ENCODE measurements at places on chromosomes 3 and 15. TPM values are rescaled to one million over a fixed set of nuclear protein-coding genes. Genes with fewer than 3 reads are reported as not detected.

IL17RD gene
- 5.1 TPM for total RNA-seq

CDHR4 gene
- total RNA-seq = not detected

CCDC51 gene
- total RNA-seq = 25.8 TPM

FBXO40 gene
- total RNA-seq = 0.08 TPM

MOBP gene
- not detected for total RNA-seq

SKOR1 gene
- 0.27 TPM for total RNA-seq

EPHA3 gene
- 0.87 TPM for total RNA-seq

ARL14 gene
- not detected for total RNA-seq

CA12 gene
- total RNA-seq = 7.9 TPM

TEX55 gene
- total RNA-seq = not detected

CCR9 gene
- total RNA-seq = not detected

TASOR gene
- 62.5 TPM for total RNA-seq

IQCF5 gene
- not detected for total RNA-seq

HGD gene
- total RNA-seq = not detected

DLEC1 gene
- total RNA-seq = 0.17 TPM

RARRES1 gene
- 0.99 TPM for total RNA-seq

MYRIP gene
- total RNA-seq = not detected

Data from chondrocyte (in vitro differentiated cells).